ENCODE measurements at places on chromosomes 11 and 22.

GRCh38 chr22:43317239-43317638, 25.9 kb downstream of the SCUBE1 start:
- no peak for DNase-seq

GRCh38 chr11:116792144-116792868, 627 bp upstream of the APOA5 start:
- no peak for DNase-seq

GRCh38 chr11:8261921-8262551, 1.6 kb downstream of the LMO1 start:
- DNase-seq = no peak

DNA sequence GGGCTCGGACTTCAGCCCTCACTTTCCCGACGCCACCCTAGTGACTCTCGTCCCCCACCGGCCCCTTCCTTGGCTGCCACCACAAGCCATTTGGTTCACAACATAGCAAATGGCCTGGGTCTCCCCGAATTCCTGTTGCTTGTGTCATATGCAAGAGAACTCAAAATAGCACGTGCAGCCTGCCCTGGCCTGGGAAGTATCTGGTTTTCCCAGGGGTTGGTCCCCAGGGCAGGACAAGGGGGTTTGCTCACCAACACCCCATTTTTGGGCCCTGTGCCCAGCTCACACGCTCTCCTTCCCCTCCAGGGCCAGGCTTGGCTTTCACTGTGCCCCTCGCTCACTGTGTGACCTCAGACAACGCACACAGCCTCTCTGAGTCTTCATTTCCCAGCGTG, 12.8 kb upstream of the TPCN2 start:
- DNase-seq = no peak

DNA sequence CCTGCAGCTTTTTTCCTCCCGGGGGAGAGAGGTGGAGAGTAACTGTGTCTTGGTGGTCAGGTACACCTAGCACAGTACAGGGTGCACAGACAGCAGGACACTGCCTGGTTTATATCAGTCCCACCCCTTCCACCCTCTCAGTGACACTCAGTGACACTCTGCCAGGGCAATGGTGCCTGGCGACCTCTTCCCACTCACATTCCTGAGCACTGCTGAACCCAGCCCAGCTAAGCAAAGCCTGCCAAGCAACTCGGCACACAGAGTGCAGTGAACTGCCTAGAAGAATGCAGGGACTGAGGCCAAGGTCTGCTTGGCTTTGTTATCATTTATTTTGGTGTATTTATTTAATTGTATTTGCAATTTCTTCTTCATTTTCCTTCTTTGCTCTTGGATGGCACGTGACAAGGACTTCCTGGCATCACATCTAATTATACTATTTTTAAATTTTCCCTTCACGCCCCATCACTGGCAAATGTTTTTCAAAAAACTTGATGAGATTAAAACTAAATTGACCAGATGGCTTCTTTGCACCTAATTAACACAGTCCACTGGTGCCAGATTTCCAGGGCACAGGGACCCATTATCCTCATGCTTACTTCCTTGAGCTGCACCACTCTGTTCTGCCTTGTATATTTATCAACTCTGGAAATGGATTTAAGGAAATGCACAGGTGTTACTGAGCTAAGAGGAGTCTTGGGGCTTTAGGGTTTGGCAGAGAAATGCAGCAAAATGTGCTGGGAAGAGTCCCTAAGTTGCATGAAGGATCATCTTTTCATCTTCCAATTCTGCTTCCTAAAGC, 205.6 kb downstream of the ADAMTS15 start:
- no peak for DNase-seq

- DNase-seq = no peak
Measured at GRCh38 chr11:92625894-92626293, 343.6 kb upstream of the MTNR1B start.

DNA sequence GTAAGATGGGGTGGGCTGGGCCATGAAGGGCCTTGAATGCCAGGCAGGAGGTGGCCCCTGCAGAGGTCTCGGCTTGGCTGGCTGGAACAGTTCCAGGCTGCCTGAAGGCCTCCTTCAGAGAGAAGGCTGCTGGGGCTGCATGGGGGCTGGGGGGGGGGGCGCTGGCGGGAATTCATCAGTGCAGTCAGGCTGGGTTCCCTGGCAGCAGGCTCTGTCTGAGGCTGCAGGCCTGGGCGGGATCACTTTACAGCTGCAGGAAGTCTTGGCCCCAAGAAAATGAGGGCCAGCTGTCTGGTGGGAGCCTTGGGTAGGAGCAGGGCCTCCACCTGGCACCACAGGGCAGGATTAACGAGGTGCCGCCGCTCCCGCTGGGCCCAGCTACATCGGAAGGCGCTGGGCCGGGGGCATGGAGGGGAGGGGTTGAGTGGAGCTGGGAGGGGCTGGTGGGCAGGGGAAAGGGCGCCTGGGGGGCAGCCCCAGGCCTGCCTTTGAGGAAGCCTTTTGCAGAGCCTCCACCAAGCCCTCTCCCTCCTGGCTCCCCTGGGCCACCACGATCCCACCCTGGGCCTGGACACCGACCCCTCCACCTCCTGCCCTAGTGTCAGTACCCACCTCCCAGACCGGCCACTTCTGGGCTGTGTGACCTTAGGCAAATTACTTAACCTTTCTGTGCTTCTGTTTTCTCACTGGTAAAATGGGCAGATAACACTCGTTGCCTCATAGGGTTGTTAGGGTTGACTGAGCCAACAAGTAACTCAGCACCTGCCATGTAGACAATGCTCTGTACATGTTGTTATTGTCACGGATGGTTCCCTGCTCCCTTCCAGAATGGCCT, 31.0 kb upstream of the HMOX1 start:
- DNase-seq = no peak

GRCh38 chr11:109433753-109434256, 11.8 kb downstream of the C11orf87 start:
- DNase-seq = no peak

DNA sequence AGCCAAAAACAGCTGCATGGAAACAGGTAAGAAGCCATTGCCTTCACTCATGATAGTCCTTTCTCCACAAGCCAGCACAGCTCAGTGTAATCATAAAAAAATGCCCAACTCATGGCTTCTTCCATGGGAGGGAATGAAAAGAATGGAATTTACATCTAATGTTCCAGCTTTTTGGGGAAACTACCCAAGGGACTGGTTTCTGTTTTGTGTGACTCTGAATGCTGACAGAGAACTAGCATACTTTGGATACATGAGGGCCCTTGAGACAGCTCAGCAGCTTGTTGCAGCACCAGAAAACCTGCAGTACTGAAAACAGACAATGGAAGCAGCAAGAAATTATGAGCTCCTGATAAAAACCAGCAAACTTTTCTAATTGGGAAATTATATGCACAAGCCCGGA, 24.2 kb upstream of the HORMAD2 start:
- DNase-seq = no peak

DNA sequence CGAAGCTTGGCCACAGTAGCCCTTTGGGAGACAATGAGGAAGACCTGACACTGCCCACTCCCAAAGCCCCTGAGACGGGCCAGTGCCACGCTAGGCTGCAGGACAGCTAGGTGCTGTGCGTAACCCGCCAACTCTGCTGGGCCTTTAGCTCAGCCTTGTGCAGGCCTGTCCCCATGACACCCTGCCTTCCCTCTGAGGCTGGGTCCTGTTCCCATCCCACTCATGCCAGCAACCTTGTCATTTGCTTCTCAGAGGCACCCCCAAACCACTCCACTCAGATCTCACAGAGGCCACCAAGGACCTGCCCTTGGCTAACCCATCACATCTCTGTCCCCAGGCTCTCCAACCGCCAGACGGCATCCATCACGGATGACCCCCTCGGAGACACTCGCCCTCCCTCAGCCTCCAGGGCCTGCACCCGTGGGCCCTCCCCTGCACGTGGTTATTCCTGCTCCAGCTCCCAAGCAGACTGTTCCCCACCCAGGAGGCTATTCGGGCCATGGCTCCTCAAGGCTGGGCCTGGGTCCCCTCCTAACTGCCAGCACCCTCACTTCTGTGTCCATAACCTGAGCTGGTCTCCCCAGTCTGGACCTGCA, 11.1 kb downstream of the CELSR1 start:
- DNase-seq = no peak

- no peak for DNase-seq
Measured at GRCh38 chr11:111400595-111400994, 21.5 kb upstream of the POU2AF1 start.

- DNase-seq = peak; percentile 98
Measured at GRCh38 chr11:72736452-72737069, 15.6 kb downstream of the ARAP1 start.

GRCh38 chr11:43920598-43921419, 21.6 kb upstream of the C11orf96 start:
- peak; percentile 79 for DNase-seq

DNA sequence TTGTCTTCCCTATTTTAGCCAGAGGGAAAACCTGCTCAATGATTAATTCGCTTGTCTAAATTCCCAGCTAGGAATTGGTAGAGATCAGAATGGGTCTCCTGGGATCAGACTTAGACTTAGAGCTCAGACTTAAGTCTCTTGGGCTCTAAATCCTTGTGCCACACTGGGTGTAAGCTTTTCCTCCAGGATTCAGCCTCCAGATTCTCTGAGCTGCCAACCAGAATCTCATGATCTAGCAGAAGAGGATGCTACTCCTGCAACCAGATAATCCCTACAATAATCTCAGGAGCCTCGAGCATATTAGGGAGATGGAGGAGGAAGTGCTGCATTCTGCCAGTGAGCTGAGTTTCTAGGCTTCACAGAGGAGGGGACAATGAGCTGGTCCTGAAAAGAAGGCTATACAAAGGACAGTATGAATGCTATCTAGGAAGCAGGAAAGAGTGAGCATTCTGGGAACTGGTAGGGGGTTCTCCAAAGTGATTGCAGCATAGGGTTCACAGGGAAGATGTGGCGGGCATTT, 211.6 kb upstream of the SESN3 start:
- no peak for DNase-seq

- DNase-seq = peak; percentile 72
Measured at GRCh38 chr11:65575568-65576231, at the start of gene EHBP1L1. TSS of gene EHBP1L1 (plus strand) at chr11:65576053. CDS start at chr11:65576303, 250 bp downstream.

DNA sequence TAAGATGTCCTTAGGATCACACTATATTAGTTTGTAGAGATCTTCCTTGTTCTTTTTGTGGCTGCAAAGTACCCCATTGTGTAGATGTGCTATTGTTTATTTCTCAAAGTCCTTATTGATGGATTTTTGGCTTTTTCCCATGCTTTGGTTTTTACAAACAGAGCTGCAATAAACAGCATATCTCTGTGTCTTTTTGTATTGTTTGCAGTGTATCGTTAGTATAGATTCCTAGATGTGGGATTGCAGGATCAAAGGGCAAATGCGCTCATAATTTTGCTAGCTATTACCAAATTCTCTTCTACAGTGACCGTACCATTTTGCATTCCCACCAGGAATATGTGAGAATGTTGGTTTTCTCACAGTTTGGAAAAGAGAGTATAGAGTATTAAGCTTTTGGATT, 27.5 kb upstream of the FTH1 start:
- no peak for DNase-seq

DNA sequence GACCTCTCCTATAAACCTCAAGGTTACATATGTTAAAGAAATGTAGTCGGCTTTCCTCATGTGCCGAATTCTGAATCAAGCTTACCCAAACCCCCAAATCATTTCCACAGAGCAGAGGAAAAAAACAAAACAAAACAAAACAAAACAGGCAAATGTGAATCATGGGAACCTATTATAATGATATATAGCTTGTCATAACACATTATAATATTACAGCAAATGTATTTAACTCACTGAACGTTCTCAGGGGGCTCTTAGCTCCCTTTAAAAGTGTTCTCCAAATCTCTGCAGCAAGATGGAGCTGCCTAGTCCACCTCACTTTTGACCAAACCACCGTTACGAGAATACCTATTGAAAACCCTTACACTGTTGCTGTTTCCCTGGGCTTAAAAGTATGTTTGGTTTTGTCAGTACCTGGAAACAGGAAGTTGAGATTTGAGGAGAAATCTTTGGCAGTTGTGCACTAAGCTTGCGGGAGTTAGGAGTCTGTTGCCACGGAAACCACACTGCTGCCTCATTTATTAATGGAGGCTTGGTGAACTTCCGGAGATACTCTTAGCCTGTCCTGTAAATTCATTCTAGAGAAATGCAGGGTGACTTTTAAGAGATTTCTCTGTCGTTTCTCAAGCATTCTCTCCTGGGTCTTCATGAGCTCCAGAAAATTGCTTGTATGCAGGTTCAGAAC, 167.0 kb upstream of the RASSF10 start:
- DNase-seq = no peak

- no peak for DNase-seq
Measured at GRCh38 chr22:35526333-35526979, 14.2 kb upstream of the RASD2 start.

DNA sequence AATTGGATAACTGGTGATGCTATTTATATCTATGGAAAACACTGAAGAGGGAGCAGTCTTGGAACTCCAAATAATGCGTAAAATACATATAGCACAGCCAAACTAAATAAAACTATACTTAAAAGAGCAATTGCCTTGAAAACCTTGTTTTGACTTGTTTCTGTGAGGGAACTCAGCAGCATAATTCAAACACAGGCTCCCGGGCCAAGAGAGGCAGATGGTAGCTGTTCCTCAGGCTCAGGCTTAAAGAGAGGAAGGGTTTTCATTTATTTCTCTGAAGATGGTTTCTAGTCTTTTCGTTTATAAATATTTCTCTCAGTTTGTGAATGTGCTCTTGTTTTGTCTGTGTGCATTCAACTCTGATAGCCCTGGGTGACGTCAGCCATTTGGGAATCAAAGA, 82.4 kb downstream of the FANCF start:
- DNase-seq = no peak

GRCh38 chr11:133515107-133515506, 17.2 kb downstream of the OPCML start:
- no peak for DNase-seq

DNA sequence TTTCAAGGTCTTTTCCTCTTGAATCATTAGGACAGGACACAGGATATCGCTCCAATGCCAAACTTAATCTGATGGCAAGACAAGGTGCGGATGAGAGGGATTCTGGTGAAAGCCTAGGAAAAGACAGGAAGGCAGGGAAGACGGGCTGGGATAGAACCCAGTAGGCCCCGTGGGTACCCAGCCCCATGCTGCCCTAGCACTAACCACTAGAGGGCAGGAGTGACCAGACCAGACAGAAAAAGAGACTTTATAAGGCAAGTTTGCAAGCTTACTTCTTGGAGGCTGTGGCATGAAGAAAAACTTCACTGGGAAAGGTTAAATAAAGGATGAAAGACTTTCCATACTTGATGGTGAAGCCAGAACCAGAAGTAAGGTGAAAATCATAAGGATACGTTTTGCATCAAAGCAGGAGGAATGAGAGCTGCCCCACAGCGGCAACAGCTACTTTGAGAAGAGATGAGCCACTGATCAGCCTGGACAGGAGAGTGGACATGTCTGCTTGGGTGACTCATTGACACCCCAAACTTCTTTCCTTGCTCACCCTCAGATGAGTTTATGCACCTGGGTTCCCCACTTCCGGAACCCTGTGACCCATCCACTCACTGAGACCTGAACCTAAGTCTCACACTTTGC, 39.8 kb downstream of the SYN3 start:
- peak; percentile 4 for DNase-seq

- DNase-seq = no peak
Measured at GRCh38 chr11:116117331-116118137, 613.3 kb upstream of the CADM1 start.
